ENCODE measurements at places on chromosomes 13 and 19.

GRCh38 chr19:11061952-11062351 lies 27.3 kb upstream of the LDLR start:
- DNase-seq: no peak

DNA sequence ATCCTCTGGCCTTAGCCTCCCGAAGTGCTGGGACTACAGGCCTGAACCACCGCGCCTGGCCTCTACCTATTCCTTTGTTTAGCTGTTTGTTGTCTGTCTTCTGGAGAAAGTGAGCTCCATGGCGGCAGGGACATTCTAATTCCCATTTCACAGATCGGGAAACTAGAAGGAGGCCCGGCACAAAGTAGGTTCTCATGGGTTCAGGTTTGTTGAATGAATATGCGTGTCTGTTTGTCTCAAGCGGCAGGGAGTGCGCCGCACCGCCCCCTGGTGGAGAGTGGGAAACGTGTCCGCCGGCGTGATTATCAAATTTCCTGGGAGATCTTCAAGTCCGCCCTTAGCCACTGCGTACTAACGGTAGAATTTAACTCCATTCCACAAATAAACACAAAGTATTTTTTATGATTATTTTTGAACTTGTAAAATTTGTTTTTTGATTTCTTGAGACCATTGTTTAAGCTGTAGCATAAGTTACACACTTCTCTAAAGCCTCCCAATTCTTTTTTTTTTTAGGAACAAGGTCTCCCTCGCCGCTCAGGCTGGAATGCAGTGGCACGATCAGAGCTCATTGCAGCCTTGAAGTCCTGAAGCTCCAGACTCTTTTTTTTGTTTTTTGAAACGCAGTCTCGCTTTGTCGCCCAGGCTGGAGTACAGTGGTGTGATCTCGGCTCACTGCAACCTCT lies 8.9 kb upstream of the CCDC9 start:
- peak; percentile 65 for DNase-seq

GRCh38 chr19:39765091-39766076 lies 13.3 kb upstream of the LEUTX start:
- peak; percentile 52 for DNase-seq

- no peak for DNase-seq
Observed at GRCh38 chr13:71090990-71091389, 776.0 kb downstream of the DACH1 start.

GRCh38 chr13:46143184-46143701 lies 38.4 kb upstream of the CPB2 start:
- peak; percentile 63 for DNase-seq

GRCh38 chr19:16702123-16702522 lies 17.5 kb upstream of the NWD1 start:
- DNase-seq: peak; percentile 34

- no peak for DNase-seq
Observed at GRCh38 chr13:94243551-94243950, 235.9 kb downstream of the DCT start.

GRCh38 chr13:78168981-78169380 lies 250.3 kb upstream of the EDNRB start:
- no peak for DNase-seq

DNA sequence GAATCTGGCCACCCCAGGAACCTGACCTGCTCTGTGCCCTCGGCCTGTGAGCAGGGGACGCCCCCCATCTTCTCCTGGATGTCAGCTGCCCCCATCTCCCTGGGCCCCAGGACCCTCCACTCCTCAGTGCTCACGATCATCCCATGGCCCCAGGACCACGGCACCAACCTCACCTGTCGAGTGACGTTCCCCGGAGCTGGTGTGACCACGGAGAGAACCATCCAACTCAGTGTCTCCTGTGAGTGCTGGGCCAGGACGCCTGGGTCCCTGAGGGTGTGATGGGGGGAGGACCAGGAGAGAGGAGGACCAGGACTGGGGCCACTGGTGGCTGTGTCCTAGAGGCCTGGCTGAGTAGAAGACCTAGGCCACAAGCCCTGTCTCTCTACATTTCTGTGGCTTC lies 13.0 kb upstream of the CD33 start:
- no peak for DNase-seq

- no peak for DNase-seq
Observed at GRCh38 chr13:94433055-94433961, 46.2 kb downstream of the DCT start.

GRCh38 chr19:435056-435706 lies 25.7 kb downstream of the SHC2 start:
- DNase-seq: no peak

DNA sequence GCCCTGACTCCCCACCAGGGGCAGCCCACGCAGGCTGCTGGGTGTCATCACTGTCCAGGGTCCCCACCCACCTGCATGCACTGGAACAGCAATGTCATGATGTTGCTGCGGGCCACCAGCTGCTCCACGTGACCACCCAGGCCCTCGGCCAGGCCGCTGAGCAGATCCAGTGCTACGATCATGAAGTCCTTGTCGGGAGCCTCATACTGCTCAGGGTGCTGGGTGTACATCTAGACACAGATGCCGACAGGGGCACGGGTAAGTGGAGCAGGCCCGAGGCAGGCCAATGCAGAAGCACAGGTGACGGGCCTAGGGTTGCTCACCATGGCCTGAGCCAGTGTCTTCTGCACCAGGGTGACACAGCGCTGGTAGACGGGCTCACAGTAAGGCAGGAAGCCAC lies 8.7 kb upstream of the FBXW9 start:
- DNase-seq: no peak

GRCh38 chr19:43936188-43936587 lies 1.1 kb upstream of the ZNF45 start:
- DNase-seq: no peak

- no peak for DNase-seq
Observed at GRCh38 chr13:47168066-47168465, 271.2 kb upstream of the HTR2A start.

DNA sequence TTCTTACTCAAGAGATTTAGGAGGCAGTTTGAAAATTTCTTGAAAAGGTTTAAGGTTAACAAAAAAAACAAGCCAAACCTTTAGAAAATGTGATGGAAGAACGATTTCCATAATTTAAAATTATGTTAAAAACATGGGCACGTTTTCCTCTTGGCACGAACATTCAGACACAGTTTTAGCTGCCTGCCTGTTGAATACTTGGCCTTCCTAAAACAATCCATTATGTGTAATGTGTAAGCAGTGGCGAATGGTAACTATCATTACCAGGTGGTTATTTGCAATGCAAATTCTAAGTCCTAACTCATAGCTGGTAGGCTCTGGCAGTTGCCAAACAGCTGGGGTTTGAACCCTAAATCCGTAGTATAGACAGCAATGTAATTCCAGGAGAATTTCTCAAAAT lies 1425.7 kb upstream of the SLC10A2 start:
- DNase-seq: no peak

GRCh38 chr19:5850189-5850588 lies 1.1 kb downstream of the FUT3 start:
- no peak for DNase-seq

GRCh38 chr13:109602356-109602755 lies 184.0 kb downstream of the IRS2 start:
- DNase-seq: no peak

- DNase-seq: peak; percentile 51
Observed at GRCh38 chr19:47232422-47233211, 1.6 kb upstream of the BBC3 start.

GRCh38 chr13:41312176-41312500 lies 1.1 kb downstream of the NAA16 start:
- no peak for DNase-seq

GRCh38 chr13:110126391-110126961 lies 180.5 kb downstream of the COL4A1 start:
- peak; percentile 58 for DNase-seq

GRCh38 chr19:5127717-5128116 lies 158.8 kb downstream of the KDM4B start:
- DNase-seq: no peak

- DNase-seq: peak; percentile 75
Observed at GRCh38 chr19:47013041-47013517, 6.6 kb upstream of the NPAS1 start.

DNA sequence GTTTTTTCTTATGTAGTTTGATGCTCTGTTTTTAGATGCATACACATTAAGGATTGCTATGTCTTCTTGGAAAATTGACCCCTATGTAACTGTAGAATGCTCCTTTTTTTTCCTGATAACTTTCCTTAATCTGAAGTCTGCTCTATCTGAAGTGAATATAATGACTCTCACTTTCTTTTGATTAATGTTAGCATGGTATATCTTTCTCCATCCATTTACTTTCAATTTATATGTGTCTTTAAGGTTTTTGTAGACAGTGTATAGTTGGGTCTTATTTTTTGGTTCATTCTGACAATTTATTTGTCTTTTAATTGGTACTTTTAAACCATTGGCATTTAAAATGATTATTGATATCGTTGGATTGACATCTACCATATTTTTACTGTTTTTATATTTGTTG lies 92.3 kb downstream of the URI1 start:
- no peak for DNase-seq

DNA sequence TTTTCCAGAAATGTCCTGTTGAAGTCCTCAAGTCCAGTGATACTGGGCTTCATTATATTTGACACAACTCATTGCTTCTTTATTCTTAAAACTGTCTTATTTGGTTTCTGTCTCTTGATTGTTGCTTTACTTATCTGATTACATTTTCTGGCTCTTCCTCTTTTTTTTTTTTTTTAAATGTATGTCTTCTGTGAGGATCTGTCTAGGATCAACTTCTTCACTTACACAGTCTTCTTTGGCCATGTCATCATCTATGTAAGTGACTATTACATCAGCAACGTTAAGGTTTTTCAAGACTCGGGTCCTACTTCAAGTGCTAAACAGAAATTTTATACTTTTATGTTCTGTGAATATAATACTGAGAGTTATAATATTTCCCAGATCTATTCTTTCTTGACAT lies 162.1 kb downstream of the PDS5B start:
- no peak for DNase-seq

DNA sequence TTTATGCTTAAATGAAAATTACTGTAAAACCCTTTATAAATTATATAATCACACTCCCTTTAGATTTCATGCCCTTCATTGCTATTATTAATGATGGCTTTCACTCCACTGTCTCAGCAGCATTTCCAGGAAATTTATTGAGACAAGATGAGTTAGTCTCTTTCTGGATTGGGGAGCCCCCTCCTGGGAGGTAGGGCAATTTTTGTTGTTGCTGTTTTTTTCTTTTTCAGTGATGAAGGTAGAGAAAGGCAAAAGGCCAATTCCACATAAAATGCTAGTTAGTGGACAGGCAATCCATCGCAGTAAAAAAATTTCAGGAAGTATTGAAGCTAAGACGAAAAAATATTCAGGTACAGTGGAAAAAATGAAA lies 80.2 kb downstream of the TEX26 start:
- peak; percentile 21 for DNase-seq

DNA sequence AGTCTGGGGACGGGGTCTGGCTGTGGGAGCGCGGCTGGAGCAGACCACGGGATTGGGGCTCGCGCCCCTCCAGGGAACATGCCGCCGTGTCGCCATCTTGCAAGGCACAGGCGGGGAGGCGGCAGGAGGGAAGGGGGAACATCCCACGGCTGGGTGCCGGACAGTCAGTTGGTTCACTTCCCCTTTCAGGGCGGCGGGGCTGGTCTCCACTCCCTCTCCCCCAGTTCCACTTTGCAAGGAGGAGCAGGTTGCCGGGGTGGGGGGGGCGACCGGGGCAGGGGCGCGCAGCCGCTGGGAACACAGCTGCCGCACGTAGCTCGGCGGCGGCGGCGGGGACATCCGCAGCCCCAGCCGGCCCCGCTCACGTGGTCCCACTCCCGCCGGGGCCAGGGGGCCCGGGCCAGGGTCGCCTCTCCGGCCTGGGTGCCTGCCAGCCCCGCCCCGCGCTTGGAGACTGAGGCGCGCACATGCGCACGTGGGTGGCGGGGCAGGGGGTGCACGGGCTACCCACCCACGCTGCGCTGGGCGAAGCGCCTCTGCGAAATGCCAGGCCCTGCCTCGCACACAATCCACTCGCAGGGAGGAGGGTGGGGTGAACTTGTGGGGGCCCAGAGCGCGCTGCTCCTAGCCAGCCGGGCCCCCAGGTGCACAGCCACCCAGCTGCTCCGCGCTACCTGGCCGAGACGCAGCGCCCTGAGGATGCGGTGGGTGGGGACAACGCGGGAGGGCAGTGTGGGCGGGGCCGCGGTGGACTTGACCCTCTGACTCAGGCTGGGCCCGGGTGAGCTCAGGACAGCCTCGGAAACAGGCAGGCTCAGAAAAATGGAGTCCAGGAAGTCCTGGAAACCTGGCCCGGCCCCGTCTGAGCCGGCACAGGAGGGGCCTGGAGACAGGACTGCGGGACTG lies 6.4 kb downstream of the KLF16 start:
- peak; percentile 75 for DNase-seq

DNA sequence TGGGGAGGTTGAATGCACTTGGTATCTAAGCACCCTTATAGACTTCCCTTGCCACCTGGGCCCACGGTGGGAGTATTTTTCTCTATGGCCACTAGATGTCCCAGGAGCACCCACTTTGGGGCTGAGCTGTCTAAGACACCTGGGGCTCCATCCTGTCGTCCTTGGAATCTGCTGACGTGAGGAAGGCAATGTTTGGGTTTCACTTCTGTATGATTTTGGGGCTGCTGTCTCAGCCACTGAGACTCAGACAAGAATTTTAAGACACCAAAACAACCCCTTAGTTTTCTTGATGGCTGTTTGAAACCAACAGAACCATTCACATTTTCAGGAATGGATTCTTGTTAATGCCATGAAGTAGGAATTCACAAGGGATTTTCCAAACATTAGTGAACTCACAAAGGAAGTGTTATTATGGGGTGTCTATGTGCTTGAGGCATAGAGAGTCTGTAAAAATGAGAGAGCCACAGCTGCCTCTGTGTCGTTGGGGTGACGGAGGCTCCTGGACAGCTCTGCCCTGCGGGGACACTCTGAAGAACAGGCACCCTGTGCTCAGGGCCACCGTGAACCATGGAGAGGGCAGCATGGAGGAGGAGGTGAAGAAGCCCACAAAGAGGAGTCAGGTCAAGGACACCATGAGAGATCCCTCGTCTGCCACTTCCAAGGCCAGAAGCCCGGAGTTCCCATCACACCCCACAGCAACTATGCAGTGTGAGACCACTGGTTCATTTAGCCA lies 106.8 kb upstream of the SPATA13 start:
- peak; percentile 92 for DNase-seq

DNA sequence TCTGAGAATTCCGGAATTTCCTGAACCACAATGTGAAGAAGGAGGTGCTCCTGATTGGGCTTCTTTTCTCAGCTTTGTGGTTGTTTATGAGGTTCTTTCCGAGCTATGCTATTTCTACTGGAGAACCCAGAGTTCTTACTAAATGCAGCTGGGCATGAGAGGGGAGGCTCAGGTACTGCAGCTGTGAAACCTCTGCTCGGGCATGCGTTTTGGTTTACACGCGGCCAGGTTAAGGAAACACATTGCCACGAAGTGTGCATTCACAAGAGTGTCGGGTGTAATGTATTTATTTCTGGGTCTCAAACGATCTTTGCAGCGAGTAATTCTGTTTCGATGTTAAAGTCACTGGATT lies 661 bp upstream of the MIR17HG start:
- DNase-seq: peak; percentile 75

Measured in SW480 (cell line).